ENCODE measurements at places on chromosomes 6 and 20.

GRCh38 chr20:38804682-38805501 lies 605 bp upstream of the PPP1R16B start:
- DNase-seq: peak; percentile 68

- DNase-seq: no peak
These were observed 49.4 kb upstream of the ZMYND8 start for GRCh38 chr20:47405775-47406325.

GRCh38 chr20:40945754-40946450 lies 82.7 kb upstream of the TOP1 start:
- DNase-seq: peak; percentile 22

DNA sequence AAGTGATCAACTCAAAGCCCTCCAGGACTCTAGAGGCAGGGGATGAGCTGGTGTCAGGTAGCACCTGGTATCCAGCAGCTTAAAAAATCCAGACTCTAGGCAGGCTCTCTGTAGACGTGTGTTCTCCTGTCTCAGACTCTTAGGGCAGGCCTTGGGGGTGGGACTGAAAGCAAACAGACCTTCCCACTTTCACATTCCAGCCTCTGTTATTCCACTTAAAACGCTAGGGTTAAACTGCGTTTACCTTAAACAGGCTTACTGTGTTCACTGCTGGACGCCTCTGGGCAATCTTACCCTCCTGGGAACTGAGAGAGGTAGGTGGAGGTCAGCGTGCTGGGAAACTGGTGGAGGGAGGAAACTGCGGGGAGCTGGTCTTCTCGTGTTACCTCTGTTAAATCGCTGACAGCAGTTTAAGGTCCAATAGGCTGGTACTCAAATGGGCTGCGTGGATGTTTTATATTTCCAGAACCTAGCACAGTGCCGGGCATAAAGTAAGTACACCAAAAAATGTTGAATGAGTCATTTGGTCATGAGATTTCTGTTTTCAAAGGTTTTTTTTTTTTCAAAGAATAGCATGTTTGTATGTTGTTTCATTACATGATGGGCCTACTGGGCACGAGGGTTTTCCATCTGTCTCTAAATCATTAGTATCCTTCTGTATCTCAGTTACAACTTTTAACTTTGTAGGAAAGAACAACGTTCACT lies at the start of gene GCNT2:
TSS of gene GCNT2 (plus strand) at position 248 of the 705 bp plus-strand sequence. CDS start 7,561 bp downstream, outside the sequence.
- peak; percentile 64 for DNase-seq

DNA sequence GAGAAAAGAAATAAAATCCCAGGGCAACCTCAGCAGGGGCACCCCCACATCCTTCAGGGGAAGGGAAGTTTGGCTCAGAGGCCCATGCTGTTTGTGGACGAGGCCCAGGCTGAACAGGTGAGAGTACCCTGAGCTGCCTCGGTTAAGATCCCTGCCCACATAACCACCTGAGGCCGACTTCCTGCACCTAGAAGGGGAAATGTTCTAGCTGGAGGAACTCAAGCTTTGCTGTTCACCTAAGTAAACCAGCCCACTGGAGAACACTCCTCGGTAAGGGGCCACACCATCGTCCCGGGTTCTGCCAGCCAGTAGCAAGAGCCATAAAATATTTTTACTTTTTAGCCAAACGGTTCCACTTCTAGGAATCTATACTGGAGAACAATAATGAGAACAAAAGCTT lies 88.2 kb downstream of the SLC23A2 start:
- DNase-seq: no peak

GRCh38 chr6:105402090-105402938 lies 568 bp downstream of the PREP start:
- DNase-seq: peak; percentile 58

DNA sequence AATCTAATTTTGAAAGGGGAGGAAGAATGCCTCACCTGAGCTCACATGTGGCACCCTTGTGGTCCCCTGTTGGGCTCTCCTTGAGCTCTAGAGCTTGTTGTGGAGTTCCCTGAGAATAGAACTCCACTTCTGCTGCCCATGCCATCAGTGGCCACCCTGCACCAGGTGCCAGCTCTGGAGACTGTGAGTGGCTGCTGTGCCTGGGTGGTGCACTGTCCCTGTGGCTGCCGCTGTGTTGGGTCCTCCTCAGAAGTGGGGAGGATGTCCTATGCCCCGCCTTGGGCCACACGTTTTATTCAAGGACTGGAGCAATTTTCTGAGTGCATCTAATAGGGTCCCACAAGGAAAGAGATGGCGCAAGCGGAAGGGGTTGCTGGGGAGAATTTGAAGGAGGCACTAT lies 67.9 kb upstream of the MAP3K7 start:
- DNase-seq: no peak

DNA sequence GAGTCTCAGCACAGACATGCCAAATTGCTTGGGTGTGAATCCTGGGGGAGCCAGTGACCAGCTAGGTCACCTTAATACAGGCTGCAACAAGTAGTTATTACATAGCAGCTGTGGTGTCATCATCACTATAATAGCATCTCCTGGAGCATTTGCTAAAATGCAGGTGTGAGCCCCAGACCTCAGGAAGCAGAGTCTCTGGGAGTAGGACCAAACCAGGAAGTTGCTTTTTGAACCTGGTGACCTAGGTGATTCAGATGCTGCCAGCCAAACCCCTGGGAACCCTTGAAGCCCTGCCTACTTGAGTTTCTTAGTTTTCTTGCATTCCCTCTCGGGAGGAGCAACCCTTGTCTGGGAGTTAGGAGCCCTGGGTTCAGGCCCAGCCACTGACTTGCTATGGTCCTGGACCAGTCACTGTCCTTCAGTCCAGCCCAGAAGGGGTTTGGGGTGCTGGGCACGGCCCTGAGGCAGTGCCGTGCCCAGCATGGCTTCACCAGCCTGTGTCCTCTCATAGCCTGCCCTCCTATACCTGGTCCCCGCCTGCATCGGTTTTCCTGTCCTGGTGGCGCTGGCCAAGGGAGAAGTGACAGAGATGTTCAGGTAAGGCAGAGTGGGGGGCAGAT lies 39.3 kb upstream of the ID1 start:
- DNase-seq: no peak

DNA sequence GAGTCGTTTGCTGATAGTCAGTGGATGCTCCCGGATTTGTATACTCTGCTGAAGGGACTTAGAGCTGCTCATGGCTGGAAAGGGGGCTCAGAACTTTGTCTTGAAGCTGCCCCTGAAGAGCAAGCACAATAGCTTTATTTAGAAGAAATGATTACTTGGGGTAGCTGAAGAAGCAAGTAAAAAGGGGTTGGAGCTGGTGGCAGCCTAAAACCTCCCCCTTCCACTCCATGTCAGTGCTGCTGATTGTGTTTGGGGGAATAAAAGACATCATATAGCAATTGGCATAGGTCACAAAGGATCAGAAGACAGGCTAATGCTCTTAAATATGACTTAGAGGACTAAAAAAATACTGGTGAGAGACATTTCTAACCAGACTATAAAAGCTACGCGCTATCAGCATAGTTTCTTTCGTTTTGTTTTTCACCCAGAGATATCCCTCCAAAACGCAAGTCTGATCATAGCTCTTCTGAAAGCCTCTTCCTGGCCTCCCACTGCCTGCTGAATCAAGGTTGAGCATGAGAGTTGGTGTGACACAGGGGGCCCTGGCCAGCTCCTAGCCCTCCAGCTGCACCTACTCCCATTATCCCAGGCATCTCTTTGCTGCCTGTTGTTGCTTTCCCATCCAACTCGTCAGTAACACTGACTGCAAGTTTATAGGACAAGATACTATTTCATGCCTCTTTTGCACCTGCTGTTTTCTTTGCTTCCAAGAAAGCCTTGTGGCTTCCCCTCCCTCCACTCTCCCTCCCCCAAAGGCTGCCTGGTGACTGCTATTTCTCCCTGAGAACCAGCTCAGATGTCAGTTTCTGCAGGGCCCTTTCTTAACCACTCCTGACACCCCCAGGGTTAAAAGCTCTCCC lies 33.9 kb upstream of the SGK1 start:
- no peak for DNase-seq

GRCh38 chr20:62952968-62953838 lies 694 bp downstream of the SLC17A9 start:
- peak; percentile 45 for DNase-seq

- DNase-seq: no peak
These were observed 288.7 kb downstream of the RNF144B start for GRCh38 chr6:18675881-18676280.

DNA sequence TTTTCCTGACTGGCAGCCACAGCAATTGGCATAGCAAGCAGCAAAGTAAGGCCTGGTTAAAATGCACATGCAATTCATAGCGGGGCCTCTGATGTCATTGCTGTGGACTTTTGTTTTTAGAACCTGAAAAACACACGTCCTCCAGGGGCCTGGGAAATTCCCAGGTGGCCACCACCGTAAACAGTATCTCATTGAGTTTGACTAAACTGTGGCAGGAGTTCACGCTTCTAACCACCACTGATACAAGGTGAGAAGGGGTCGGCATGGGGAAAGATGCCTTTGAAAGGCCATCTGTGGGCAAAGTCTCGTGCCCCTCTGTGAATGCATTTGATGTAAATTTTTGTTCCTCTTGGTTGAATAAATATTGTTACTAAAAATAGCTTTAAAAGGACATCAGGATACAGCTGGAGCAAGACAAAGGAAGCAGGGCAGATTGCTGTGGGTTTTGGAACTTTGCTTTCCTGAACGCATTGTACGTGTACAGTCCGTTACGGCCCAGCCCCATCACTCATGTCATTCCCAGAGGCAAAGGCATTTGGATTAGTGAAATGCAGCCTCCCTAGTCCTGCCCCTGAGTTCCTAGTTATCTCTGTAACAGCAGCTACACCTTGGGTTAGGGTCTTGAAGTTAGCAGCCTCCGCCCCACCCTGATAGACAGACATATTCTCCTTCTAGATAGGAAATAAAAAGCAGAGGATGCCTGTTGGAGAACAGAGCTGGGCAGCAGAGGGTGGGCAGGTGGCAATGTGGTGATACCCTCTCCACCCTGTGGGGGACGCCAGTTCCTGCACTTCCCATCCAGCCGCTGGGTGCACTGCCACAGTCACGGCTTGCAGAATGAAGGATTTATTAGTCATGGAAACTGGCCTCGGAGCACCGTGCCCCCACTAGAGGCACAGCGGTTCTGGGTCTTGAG lies 80.3 kb downstream of the ZDHHC14 start:
- DNase-seq: no peak

DNA sequence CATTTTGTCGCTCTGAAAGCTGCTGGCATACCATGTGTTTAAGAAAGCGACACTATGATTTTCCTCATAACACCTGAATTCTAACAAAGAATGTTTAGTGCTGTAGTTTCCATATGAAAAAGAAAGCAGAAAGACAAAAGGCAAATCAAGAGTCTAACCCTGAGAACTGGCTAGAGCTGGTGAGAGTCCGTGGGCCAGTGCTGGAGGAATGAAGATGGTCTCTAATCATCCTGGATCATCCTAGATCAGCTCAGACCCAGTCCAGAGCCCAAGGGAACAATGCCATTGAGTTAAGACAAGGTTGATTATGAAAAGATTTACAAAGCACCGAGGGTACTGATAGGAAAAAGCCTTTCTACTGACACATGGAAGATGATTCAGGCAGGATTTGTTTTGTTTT lies 73.0 kb upstream of the MYLIP start:
- DNase-seq: no peak

DNA sequence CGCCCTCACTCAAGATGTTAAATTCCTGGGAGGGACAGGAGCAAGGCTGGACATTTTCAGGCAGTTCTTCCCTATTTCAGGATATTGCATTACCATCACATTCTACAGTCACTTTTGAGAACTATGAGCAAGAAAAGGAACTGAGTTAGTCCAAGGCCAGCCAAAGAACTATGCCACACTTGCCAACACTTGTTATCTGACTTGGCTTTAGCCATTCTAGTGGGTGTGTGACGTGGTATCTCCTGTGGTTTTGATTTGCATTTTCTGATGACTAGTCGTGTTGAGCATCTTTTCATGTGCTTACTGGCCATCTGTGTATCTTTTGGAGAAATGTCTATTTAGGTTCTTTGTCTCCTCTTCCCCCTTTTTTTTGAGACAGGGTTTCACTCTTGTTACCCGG lies 12.0 kb downstream of the XRN2 start:
- DNase-seq: no peak
